ENCODE measurements at places on chromosomes 1 and 21.

GRCh38 chr1:31219489-31219888, 20.2 kb downstream of the NKAIN1 start:
- no peak for DNase-seq

- DNase-seq: no peak
Measured at GRCh38 chr1:153466908-153467307, 6.5 kb upstream of the S100A7 start.

DNA sequence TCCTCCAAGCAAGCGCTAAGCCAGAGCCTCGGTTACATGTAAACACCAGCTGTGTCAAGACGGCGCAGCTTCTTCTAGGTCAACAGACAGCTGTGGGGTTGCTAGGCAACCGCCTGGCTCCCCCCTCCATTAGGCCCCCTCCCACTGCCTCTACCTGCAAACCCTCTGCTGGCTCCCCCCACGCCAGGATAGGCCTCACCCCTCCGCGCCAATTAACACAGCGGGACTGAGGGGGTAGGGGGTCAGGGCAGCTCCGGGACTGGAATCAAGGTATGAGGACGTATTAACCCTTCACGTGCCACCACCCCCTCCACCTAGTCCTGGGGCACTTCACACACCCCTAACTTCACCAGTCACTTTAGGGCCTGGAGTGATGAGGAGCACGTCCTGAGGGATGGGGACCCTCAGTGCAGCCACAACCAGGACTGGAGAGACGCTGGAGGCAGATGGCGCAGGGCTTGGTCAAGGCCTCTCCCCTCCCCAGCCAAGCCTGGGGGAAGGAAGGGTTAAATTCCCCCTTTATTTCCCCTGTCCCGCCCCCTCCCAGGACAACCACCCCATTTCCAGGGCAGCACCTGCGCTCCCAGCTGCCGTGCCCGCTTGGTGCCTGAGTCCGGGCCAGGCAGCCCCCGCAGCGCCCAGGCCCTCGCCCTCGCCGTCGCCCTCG, 37.4 kb upstream of the WASF2 start:
- DNase-seq: peak; percentile 48

- DNase-seq: peak; percentile 5
Measured at GRCh38 chr1:98147280-98147679, 226.4 kb upstream of the DPYD start.

GRCh38 chr1:151590961-151591360, 20.9 kb upstream of the SNX27 start:
- no peak for DNase-seq

- DNase-seq: no peak
Measured at GRCh38 chr1:216563087-216563486, 139.8 kb upstream of the USH2A start.

DNA sequence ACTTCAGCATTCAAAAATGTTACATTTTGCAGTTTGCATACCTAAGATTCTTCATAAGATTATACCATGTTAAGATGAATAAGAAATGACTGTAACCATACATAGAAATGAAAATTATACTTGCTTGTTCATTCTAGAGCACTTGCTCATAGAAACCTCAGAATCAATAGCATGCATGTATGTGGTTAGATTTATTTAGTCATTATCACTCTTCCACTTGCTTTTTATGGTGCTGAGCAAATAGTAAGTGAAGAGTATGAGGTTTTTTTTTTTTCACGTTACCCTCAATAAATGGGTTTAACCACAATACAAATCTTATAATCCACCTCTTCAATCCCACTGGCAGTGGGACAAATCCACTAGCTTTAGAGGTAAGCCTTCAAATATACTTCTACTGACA, 84.7 kb downstream of the LRRC53 start:
- DNase-seq: peak; percentile 2

DNA sequence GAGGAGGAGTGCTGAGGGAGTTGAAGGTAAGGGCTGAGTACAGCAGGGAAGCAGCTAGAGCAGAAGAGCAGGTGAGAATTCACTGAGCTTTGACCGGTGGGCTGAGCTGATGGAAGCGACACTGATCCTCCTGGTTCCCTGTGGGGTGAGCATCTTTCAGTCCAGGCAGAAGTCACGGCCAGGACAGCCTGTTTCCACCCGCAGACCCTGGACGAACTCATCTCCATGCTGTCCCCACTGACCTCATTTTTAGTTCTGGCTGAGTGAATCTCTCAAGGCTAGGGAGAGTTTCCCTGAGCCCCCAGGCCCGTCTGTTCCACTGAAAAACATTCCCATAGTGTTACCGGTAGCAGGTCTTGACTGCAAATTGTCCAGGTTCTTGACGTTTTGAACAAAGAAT, 31.5 kb downstream of the FAM163A start:
- DNase-seq: no peak

DNA sequence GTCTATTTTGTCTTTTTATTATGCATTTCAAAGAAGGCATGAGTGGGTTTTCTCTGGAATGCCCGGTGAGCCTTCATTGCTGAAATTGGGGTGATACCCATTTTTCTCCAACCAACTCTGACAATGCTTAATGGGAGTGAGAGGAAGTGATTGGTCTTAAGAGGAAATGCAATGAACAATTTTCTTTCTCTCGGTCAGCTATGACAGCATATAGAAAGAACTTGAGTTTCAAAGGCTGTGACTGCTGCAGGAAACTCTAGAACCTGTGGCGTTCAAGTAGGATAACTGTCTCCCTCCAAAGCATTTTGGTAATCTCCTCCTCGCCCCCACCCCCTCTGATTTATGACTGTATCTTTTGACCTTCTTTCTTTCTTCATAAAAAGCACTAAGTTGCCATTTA, 155.9 kb downstream of the LYPLAL1 start:
- DNase-seq: peak; percentile 60

DNA sequence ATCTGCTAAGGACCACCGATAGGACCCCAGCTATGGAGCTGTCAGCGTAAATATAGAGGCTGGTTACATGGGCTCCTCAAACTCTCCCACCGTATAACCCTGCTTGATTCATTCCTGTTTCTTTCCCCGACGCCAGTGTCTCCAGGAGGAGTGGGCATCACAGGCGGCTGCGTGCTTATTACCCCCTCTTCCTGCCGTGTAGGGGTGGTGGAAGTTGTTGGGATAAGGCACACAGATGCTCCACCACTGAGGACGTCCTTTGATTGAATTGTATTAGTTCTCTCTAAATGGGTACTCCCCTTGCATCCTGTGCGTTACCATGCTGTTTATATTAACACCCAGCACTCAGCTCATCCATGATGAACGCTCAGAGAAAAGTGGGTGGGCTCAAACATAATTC, 104.6 kb downstream of the ZBTB18 start:
- DNase-seq: no peak

- DNase-seq: no peak
Measured at GRCh38 chr1:222784371-222784770, 30.5 kb upstream of the DISP1 start.

DNA sequence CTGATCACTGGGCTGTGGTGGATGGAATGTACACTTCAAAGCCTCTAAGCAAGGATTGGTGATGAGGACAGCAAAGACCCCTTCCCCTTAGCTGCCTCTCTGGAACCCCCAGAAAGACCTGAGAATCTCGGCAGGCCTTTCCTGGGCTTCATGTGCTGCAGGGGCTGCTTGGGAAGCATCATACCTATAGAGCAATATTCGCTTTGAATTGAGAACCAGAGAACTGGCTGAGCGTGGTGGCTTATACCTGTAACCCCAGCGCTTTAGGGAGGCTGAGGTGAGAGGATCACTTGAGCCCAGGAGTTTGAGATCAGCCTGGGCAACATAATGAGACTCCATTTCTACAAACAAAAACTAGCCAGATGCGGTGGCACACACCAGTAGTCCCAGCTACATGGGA, 22.0 kb downstream of the CSF1 start:
- no peak for DNase-seq

GRCh38 chr21:45865106-45865835, 116.3 kb upstream of the COL6A1 start:
- DNase-seq: peak; percentile 96

GRCh38 chr1:182884872-182885271, 45.7 kb downstream of the DHX9 start:
- DNase-seq: no peak

- no peak for DNase-seq
Measured at GRCh38 chr1:40232444-40232843, 15.3 kb upstream of the TMCO2 start.

GRCh38 chr1:192022827-192023226, 135.4 kb upstream of the RGS18 start:
- no peak for DNase-seq

- no peak for DNase-seq
Measured at GRCh38 chr21:23217597-23217996, 2219.4 kb downstream of the NCAM2 start.

DNA sequence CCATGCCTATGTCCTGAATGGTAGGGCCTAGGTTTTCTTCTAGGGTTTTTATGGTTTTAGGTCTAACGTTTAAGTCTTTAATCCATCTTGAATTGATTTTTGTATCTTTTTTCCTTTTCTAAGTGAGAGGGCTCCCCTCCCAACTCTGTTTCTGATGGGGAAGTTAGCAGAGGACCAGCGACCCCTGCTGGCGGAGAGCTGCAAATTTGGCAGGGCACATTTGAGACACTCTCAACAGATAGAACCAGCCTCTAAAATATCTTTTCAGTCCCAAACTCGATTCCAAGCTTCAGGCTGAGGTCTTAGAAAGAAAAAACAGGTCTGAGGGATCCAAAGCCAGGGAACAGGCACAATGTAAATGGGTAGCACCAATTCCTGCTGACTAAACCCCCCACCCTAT, 32.5 kb downstream of the LRRC3 start:
- DNase-seq: no peak

DNA sequence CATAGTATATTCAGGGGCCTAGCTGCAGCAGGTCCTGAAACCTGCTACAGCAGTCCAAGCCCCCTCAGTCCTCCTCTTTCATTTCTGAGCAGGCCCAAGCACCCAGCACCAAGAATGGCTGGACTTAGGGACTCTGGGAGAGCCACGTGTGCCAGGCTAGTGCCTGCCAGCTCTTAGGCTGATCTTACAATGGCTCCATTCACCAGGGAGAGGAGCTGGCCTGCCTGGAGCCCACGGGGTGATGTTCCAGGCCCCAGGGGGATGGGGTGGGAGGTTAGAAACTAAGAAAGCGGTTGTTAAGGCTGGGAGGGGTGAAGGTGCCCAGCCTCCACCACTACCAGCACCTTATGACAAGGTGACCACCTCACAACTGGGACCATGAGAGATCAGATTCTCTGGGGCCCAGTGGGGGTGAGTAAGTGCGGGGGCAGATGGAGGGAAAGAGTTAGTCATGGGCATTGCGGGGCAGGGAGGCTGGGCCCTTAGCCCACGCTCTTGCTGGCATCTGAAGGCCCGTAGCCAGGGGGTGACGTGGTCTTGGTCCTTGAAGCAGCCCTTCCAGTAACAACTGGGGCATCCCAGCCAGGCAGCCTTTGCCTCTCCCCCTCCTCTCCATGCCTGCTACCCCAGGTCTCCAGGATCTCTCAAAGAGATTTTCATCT, 30.3 kb upstream of the CLIC4 start:
- peak; percentile 93 for DNase-seq

- DNase-seq: no peak
Measured at GRCh38 chr1:9270290-9270883, 22.3 kb upstream of the SPSB1 start.

- DNase-seq: peak; percentile 96
Measured at GRCh38 chr1:151537112-151537511, 3.0 kb upstream of the TUFT1 start.

- no peak for DNase-seq
Measured at GRCh38 chr1:36070349-36070748, 13.5 kb upstream of the TEKT2 start.

All from M059J (cell line).